ENCODE measurements at places on chromosomes 7 and 10.
A peak's percentile ranks its signal among the peaks of the same experiment; 100 is the strongest.

DNA sequence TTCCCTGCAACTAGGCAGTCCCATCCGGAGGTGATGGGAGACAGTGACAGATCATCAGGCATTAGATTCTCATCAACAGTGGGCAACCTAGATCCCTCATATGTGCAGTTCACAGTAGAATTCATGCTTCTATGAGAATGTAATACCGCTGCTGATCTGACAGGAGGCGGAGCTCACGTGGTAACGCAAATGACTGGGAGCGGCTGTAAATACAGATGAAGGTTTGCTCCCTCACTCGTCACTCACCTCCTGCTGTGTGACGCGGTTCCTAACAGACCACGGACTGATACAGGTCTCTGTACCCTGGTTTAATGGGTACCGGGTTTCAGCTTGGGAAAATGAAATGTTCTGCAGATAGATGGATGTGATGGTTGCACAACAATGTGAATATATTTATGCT is 47.8 kb upstream of the PIK3AP1 start:
- DNase-seq, result no peak

DNA sequence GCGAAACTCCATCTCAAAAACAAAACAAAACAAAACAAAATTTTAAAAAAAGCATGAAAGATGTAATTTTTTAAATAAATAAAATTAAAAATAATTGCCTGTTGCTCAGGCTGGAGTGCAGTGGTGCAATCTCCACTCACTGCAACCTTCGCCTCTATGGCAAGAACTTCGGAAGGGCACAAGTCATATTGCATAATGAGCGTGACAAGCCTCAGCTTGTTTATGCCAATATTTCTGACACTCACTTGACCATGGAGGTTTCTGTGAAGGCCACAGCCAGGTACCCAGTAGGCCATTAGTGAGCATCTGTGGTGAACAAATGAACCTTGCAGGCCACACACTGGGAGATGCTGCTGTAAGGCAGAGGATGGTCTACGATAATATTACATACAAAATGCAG is 106.1 kb upstream of the KMT2C start:
- no peak for DNase-seq

DNA sequence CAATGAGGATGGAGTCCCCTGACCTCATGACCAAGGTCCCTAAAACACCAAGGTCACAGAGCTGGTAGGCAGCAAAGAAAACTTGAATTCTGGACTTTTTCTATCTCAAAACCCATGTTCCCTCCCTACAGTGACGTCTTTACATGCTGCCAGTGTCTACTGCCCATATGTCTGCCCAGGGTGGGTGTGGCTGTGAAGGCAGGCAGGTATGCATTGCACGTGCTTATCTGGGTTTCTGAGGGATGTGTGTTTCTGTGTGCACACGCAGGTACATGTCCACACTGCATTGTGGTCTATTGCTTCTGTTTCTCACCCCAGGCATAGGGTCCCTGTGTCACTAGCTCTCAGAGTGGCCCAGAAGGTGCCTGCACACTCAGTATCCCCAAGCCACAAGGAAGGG is 13.5 kb downstream of the ATP6V1F start:
- no peak for DNase-seq

DNA sequence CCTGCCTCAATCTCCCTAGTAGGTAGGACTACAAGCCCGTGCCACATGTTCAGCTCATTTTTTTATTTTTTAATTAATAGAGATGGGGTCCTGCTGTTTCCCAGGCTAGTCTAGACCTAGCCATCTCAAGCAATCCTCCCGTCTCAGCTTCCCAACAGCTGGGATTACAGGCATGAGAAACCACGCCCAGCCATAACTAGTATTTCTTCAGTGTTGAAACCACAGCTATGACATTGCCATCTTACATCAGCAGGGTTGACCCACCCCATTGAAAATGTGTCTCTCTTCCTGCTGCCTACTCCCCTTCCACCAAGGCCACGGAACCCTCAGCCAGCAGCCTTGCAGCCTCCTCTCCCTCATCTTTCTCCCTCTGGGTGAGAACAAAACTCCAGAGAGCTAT is 62.1 kb upstream of the ZNF746 start:
- DNase-seq, result no peak

DNA sequence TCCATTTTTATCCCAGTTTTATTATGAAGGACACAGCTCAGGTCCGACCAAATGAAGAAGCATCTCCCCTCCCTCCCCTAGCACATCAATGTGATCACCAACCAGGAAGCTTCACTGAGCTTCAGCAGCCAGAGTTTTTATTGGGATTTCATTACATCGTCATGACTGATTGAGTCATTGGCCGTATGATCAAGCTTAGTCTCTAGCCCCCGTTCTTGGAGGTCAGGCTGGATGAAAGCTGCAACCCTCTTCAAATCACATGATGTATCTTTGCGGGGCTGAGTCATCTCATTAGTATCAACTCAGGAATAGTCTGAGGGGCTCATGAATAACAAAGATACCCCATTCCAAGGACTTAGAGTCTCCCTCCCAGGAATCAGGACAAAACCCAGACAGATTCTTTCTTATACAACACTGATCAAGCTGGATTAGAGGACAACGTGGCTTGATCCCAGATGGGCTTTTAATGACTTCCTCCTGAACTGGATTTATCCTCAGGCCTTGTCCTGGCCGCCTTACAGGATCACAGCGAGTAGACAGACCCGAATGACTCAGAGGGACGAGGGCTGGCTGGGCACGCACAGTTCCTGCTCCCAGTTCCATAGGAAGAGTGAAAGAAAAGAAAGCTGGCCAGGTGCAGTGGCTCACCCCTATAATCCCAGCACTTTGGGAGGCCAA is 14.5 kb downstream of the LIMK1 start:
- DNase-seq, result no peak

DNA sequence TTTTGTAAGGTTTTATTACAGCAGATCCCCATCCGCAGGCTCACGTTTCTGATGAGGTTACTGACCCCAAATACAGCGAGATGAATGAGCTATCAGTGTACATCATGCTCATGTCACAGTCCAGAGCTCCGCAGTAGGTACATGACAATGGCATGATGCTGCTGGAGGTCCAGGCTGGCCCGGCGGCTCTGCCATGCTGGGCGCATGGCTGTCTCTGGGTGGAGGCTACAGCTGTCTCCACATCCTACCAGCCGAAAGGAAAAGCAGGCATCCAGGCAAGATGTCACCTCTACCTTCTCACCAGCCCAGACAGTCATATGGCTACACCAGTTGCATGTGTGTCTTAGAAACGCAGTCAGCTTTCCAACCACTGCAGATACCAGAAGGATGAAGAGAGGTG is 90.9 kb upstream of the RNF32 start:
- DNase-seq, result no peak

DNA sequence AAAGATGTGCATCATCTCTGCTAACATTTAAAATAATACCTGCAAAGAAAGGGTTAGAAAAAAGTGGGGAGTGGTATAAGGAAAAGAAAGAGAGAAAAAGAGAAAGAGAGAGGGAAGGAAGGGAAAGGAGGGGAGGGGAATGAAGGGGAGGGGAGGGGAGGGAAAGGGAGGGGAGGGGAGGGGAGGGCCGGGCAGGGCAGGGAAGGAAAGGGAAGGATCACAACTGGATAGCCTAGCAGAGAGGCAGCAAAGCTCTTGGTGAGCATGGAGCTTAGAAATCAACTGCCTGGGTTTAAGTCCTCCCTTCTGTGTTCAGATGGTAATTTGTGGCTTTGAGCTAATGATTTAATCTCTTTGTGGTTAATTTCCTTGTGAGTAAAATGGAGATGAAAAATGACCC is 5.4 kb upstream of the FAM237B start:
- DNase-seq, result no peak

DNA sequence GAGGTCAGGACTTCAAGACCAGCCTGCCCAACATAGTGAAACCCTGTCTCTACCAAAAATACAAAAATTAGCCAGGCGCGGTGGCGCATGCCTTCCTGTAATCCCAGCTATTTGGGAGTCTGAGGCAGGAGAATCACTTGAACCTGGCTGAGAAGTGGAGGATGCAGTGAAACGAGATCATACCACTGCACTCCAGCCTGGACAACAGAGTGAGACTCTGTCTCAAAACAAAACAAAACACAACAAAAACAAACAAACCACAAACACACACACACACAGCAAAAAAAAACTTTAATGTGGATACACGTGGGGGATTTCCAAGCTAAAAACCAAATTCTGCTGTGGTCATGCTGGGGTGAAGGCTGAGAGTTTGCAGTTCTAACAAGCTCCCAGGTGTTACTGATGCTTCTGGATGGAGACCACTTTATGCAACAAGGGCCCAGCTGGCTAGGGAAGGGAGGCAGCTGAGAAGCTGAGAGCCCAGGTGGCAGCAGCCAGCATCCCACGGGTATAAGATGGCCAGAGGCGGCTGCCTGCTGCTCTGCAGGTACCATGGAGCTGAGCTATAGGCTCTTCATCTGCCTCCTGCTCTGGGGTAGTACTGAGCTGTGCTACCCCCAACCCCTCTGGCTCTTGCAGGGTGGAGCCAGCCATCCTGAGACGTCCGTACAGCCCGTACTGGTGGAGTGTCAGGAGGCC is at the start of gene ZP3:
Gene ZP3, plus strand, starts transcription at position 538 of the 699 bp plus-strand sequence. Its CDS starts 15 bp downstream, at position 553.
- DNase-seq, result no peak

DNA sequence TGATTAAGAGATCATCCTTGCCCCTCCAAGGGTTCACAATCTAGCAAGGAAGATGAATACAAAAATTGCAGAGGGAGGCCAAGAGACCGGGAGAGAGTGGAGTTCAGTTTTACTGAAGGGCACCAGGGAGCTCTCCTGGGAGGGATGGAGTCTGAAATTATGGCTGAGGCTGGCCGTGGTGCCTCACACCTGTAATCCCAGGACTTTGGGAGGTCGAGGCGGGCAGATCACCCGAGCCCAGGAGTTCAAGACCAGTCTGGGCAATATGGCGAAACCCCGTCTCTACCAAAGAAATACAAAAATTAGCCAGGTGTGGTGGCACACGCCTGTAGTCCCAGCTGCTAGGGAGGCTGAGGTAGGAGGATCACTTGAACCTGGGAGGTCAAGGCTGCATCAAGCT is 51.4 kb upstream of the MXI1 start:
- DNase-seq, result no peak

DNA sequence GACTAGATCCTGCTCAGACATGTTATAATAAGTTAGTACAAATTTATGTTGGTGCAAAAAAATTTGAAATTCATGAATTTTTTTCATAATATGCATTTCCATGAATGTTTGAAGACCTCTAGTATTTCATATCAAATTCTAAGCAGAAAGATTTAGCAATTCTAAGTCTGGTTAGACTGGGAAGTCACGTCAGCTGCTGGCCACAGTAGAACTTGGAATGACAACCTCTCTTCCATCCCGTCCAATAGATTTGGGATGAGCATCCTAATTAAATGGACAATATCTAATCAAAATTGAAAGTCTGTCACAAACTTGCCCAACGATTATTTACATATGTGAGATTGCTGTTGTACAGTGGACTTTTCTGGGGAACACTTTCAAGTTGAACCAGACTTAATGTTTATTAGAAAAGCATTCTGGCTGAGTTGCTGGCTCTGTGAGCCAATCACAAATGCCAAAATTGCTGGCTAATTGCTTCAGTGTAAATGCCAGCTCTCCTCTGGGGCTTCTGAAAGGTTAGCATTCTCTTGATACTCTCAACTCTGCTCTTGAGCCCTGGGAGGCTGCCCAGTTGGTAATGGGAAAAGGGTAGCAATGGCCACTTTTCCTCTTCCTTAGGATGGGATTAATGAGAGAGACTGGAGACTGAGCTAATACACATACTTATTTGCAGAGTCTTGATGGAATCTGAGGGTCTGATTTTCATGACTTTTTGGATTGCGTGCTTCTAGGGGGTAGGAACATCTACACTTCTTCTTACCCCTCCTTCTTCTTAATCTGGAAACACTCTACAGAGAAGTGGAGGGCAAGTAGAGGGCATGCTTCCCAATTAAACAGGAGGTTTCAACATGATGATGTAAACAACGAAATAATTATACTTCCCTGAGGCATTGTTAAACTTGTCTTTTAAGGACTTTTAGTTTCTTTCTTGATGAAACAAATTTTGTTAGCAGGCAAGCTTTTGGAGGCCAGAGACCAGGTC is 253.5 kb downstream of the BAMBI start:
- no peak for DNase-seq

DNA sequence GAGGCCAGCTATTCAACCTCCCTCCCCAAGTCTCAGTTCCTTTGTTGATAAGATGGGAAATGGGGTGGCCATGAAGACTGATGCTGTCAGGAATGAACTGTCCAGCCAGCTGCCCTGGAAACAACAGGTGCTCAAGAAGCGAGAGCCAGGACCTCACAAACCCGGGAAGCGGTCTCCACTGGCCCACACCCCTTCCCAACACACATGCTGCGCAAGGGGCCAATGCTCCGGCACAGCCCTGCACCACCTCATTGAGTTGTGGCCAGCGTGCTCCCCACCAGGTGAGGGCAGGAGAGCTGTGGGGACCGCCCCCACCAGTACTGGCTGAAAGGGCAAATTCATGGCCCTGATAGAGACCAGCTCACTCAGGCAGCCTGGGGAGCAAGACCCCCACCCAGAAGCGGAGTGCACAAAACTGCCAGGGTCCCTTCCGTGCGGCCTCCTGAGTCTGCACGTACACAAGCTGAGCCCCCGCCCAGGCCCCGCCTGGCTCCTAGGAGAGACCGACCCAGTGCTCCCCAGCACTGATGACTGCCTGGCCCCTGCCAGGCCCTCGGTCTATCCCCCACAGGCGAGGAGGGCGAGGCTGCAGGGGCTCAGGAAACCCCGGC is 216.6 kb downstream of the MAD1L1 start:
- DNase-seq, result no peak

DNA sequence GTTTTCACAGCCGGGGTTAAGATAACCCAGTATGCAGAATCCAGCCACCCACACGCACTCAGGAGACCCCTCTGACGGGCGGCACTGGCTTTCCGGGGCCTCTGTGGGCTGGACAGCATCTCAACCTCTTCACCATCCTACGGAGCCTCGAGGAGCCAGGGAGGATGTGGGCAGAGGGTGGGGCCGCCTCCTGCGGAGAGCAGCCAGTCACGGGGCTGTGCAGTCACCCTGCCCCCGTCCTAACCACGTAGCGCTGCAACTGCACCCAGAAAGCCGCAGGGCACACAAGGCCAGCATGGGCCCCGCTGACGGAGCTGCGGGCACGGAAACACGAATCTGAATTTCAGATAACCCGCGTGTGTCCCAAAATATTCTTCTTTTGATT is 270.3 kb downstream of the ELFN1 start:
- peak; percentile 60 for DNase-seq

DNA sequence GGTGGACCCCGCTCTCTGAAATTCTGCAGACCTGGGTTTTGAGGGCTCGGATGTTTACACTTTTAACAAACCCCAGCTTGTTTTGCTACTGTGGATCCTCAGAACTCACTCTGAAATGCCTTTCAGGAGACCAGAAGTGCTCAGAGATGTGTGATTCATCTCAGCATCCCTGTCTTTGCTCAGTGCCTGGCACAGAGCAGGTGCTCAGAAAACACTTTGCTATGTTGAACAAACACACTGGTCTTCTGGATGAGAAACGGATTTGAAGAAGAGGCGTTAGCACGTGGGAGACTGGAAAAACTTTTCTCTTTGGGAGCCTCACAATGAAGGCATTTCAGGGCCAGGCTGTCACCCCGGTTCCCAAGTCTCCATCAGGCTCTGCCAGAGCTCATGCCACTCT is 53.3 kb downstream of the SH3PXD2A start:
- DNase-seq, result no peak

GRCh38 chr10:96995851-96996250 is 163.8 kb downstream of the LCOR start:
- DNase-seq, result no peak

- peak; percentile 12 for DNase-seq
Measured at GRCh38 chr7:100516135-100516812, 22.7 kb upstream of the AGFG2 start.
